ENCODE measurements at places on chromosomes 3 and 15. TPM values are rescaled to one million over a fixed set of nuclear protein-coding genes. Genes with fewer than 3 reads are reported as not detected.

DNA sequence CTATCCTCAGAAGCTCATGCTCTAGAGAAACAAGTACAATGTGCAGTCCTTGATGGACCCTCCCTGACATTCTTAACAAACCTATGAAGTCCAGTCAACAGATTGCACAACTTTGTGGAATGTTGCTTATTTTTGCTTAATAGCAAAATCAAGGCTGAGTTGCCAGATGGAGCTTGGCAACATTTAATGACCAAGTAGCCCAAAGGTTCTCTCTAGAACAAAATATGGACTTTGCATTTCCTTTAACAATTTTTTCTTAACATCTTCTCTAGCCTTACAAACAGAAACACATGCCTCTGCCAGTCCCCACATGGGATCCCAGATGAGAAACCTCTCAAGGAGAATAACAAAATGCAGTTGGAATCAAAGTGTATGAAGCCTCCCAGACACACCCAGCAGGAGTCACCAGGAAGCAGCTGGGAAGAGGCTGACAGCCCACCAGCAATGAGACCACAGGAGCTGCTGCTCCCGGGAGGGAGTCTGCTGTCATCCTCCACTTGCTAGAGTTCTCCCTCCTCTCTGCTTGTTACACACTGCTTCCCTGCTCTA is 422.5 kb upstream of the CDIN1 start:
- peak; percentile 27 for DNase-seq

GRCh38 chr15:89845305-89845893 is 30.7 kb upstream of the ANPEP start:
- DNase-seq: no peak

GRCh38 chr3:108453565-108453964 is 56.8 kb downstream of the MYH15 start:
- DNase-seq: no peak

GRCh38 chr15:97783240-97783639 is 177.3 kb upstream of the ARRDC4 start:
- DNase-seq: no peak

GRCh38 chr3:178777718-178778411 is 241.6 kb downstream of the KCNMB2 start:
- no peak for DNase-seq

- DNase-seq: no peak
Measured at GRCh38 chr3:4065085-4065484, 238.1 kb upstream of the SETMAR start.

- DNase-seq: no peak
Measured at GRCh38 chr3:44108481-44108880, 133.2 kb upstream of the TOPAZ1 start.

DNA sequence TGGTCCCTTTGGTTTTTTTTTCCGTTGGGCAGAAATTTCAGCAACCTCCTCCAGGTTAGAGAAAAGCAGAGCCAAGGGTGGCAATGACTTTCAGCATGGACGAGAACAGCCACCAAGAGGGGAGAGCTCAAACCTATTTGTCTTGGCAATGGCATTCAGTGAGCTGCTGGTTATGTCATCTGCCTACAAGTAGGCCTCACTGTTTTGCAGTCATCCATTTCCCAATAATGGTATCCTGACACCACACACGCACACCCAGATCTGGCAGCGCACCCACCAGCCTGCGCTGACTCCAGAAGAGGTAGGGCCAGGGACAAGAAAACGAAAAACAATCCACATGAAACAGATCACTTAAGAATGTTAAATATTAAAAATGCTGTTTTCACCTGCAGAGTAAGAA is 92.3 kb downstream of the MAGI1 start:
- DNase-seq: no peak

- DNase-seq: no peak
Measured at GRCh38 chr15:60414016-60414682, 16.4 kb upstream of the ANXA2 start.

DNA sequence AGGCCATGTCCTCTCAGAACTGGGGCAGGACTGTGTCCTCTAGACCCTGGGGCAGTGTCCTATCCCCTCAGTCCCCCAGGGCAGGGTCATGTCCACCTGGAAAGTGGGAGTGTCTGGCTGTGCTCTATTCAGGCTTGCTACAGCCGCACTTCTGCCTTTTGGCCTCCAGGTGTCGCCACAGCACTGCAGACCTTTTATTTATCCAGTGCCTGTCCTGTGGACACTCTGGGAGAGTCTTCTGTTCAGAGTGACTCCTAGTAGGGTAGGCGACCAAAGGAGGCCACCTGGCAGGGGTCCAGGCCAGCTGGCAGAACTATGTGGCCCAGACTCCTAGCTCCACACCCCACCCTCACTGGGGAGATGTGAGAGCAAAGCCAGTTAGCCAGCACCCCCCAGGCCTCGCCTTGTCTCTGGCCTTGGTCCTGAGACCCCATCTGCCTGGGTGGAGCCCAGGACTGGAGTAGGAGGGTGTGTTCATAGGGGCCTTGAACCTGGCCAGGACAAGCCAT is 3.9 kb downstream of the TMIE start:
- peak; percentile 85 for DNase-seq

GRCh38 chr3:117305681-117306080 is 596.1 kb downstream of the TUSC7 start:
- DNase-seq: no peak

DNA sequence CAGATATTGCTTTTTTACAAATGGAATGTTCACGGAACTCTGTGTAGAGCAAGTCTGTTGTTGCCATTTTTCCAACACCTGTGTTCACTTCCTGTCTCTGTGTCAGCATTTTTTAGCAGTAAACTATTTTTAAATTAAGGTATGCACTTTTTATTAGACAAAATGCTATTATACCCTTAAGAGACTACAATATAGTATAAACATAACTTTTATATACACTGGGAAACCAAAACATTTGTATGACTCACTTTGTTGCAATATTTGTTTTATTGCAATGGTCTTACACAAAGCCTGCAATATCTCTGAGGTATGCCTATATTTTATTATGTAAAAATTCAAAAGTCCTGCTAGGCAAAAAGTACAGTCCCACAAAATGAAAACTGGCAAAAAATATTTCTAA is 39.8 kb upstream of the FGF7 start:
- no peak for DNase-seq

DNA sequence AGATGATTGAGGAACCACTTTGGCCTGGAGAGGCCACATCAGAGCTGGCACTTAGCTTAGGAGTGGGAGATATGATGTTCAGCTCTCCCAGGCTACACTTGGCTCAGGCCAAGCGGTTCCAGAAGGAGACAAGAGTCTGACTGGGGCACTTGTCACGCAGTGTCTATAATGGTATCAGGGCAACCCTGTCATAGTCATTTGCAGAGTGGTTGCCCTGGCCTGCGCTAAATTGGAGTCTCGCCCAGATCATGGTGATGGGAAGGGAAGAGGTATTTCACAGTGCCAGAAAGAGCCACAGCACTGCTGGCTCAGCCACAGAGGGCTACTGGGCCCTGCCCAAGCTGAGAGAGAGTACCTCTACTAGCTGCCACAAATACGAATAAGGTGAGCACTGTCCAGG is 186.9 kb upstream of the CRBN start:
- DNase-seq: no peak

- no peak for DNase-seq
Measured at GRCh38 chr15:96296264-96296663, 34.2 kb upstream of the NR2F2 start.

GRCh38 chr15:68261980-68262379 is 15.6 kb upstream of the FEM1B start:
- DNase-seq: no peak

- DNase-seq: no peak
Measured at GRCh38 chr3:12556314-12556689, 585 bp upstream of the MKRN2 start.

GRCh38 chr3:184361532-184361931 is at the start of the genes CLCN2 and POLR2H:
TSS of gene CLCN2 (minus strand) at chr3:184361605. CDS start at chr3:184361479, 126 bp downstream.
TSS of gene POLR2H (plus strand) at chr3:184361710. CDS start at chr3:184363493, 1,783 bp downstream.
- peak; percentile 75 for DNase-seq

GRCh38 chr15:59817834-59818233 is 128.7 kb upstream of the BNIP2 start:
- no peak for DNase-seq

DNA sequence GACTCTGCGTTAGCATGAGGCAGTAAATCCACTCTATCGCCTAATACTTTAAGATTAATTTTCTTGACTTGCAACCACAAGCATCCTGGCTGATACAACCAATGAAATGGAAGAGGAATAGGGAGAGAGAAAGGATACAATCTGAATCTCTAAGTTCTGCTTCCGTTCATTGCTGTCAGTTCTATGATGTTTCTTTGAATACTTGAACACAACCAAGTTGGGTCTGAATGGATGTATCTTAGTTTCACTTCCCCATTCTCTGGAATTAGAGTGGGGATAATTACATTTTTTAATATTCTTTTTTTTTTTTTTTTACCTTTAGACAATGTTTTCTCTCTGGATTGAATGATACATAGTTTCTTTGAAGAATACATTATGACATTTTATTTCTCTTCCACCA is 22.9 kb downstream of the PDE8A start:
- DNase-seq: no peak

Gene FILIP1L
- total RNA-seq: 4.3 TPM

Gene TMEM108
- total RNA-seq: 9.0 TPM

Gene PCLAF
- total RNA-seq: 4.7 TPM

Gene TMEM266
- total RNA-seq: 1.3 TPM

Gene BCHE
- 4.0 TPM for total RNA-seq

Gene NECTIN3
- 22.6 TPM for total RNA-seq

Data from glutamatergic neuron (in vitro differentiated cells).